COLO829 (cell line): ENCODE measurements at places on chromosomes 2 and 18.

- DNase-seq: no peak
Measured at GRCh38 chr2:173235947-173236803, 118.5 kb upstream of the CDCA7 start.

DNA sequence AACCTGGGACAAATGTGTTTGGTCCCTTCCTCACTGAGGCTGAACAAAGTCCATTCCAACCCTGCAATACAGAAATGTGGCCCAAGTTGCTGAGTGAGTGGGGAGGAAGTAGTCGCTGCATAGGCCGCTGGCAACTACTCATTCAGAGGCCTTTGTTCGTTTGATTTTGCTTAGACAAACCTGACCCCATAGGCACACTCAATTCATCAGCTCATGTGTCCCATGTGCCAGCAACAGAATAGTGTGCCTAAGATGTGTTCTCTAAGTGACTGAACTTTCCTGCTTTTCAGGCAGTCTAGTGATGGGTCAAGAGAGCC lies 23.0 kb downstream of the PTPN18 start:
- no peak for DNase-seq

GRCh38 chr2:71665168-71666093 lies 212.1 kb downstream of the DYSF start:
- no peak for DNase-seq

- DNase-seq: no peak
Measured at GRCh38 chr2:156346731-156347130, 14.2 kb upstream of the NR4A2 start.

- no peak for DNase-seq
Measured at GRCh38 chr2:69188182-69188900, 175.4 kb downstream of the ANTXR1 start.

DNA sequence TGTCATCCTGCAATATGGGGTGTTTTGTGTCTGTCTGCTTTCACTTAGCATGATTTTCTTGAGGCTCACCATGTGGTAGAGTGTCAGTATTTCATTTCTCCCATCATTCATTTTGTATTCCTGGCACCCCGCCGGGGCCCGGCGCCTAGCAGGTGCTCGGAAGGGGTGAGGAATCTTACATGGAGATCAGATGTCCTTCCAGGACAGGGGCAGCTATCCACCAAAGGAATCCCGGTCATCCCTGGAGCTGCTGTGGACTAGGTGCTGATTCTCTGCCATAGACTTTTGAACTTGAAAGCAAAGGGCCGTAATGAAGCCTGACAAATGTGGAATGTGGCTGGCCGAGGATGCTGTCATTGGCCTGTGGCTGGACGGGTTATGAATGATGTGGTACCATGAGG lies 2.4 kb downstream of the PRELID3A start:
- DNase-seq: no peak

DNA sequence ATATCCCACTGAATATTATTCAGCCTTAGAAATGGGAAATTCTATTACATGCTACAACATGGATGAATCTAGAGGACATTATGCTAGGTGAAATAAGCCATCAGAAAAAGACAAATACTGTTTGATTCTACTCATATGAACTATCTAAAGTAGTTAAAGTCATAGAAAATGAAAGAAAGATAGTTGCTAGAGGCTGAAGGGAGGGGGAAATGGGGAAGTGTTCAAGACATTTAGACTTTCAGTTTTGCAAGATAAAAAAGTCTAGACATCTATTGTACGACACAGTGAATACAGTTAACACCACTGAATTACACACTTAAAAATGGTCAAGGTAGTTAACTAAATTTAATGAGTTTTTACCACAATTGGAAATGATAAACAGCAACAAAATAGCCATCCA lies 835.9 kb upstream of the CHAC2 start:
- no peak for DNase-seq

DNA sequence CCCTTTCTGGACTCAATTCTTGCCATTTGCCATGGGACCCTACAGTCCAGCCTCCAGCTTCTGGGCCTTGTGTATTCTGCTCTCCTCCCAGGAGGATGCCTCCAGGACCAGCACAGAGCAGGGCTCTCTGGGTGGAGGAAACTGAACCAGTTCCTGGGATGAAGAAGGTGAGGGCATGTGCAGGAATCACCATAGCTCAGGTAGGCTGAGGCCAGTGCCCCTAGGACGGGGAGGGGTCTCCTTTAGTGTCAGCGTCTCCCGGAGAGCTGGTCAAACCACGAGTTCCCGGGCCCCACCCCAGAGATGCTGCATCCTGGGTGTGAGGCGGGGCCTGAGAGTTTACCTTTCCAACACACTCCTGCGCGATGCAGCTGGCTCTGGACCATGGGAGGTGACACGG lies 5.8 kb upstream of the PRELID3A start:
- no peak for DNase-seq

- DNase-seq: no peak
Measured at GRCh38 chr2:352696-353095, 64.8 kb upstream of the ALKAL2 start.

- DNase-seq: no peak
Measured at GRCh38 chr2:43539436-43539835, 56.4 kb downstream of the THADA start.

DNA sequence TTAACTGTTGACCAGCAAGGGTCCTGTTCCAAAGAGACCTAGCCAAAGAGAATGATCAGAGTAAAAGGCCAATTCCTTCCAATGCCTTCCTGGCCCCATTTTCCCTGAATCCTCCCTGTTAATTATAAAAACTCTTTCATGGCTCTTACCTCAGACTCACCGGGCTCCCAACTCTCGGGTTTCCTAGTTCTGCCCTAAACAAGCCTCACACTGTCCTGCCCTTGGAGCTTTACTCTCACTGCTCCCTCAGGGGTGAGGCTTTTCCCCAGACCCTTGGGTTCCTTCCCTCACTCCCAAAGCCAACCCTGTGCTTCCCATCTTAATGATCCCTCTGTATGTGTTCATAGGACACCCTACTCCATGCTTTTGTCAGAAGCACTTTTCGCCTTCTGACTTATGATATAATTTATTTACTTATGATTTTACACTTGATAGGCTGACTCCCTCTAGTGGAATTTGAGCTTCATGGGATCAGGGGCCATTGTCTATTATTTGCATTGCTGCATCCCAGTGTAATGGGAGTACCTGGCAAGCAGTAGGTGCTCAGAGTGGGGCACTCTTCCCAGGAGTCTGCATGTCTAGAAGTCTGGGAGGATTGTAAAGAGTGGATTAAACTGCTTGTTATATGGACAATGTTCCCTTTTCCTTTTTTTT lies 29.9 kb upstream of the ZNG1B start:
- DNase-seq: no peak

GRCh38 chr2:32272279-32272678 lies 5.4 kb upstream of the YIPF4 start:
- no peak for DNase-seq

DNA sequence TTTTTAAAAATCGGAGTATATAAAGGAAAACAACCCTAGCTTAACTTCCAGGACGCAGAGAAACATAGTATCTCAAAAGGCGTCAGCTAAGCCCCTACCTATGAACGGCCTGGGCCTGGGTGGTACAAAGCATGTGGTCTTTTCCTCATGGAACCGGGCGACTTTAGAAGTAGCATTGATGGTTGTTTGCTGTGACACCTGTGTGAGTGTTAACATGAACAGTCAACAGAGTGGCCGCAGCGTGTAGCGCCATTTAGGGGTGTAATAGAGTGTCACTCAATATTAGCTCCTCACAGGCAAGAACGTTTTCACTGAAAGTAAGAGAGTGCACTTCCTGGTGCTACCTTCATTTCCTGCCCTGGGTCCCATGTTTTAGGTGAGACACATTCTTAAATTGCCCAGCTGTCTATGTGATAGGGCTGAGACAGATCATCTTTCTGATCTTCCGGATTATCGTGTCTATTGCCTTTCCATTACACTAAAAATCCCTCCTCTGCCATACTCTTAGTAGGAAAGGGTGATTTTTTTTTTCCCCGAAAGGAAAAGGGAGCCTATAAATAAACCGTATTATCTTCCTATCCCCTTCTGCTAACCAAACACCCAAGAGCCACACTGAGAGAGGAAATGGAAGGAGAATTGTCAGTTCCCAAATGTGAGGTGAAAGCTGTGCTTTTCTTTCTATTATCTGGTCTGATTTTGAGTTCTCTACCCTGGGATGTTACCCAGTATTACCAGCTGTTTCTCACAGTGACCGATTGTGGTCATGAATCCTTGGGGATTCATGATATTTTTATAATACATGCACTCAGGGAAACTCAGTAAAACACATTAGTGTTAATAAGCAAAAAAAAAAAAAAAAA lies 1.3 kb downstream of the GORASP2 start:
- no peak for DNase-seq

DNA sequence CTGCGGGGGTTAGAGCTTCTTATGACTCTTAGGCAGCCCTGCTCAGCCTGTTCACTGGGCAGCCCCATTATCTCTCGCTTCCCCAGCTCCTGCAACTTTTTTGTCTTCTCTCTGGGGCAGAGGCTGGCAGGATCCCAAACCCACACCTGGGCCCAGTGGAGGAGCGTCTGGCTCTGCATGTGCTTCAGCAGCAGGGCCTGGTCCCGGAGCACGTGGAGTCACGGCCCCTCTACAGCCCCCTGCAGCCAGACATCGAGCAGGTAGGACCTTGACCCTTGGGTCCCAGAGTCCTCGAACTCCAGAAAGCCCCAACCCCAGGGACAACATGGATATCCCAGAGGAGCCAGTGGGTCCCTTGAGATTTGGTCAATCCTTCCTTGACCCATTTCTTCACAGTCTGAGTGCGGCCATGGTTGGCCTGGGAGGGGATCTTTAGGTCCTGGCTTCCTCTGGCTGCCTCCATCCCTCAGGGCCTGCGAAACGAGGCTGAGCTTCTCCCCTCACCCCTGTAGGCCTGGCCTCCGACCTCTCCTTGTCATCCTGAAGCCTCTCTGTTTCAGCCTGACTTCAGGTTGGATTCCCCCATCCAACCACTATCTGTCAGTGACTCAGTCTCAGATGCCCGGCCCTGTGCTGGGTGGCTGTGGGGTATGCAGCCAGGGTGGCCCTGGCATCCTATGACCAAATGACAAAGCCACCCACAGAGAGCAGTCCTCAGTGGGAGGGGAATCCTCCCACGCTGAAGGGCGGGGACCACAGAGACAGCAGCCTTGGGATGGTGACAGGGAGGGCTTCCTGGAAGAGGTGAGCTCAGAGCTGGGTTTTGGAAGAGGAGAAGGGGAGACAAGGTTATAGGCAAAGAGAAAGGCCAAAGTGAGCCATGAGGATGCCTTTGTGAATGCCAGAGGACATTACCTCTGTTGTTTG lies 214.2 kb downstream of the DYSF start:
- no peak for DNase-seq

- DNase-seq: no peak
Measured at GRCh38 chr2:69765096-69765380, 23.1 kb downstream of the ANXA4 start.

DNA sequence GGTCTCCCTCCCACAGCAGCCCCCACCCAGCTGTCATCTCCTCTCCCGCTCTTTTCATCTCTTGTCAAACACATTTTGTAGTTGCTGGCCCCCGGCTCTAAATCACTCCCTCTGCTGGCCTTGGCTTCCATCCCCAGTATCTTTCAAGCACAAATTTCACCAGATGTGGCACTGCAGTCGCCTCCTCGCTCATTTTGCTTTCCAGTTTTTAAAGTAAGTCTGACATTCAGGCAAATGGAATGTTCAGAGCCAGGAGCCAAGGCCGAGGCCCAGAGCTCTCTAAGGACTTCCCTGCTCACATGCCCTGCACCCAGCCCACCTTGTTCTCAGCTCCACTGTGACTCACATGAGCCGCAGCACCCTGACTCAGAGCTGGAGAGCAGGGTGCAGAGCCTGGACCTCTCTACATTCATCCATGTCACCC lies 158.4 kb downstream of the GALNT14 start:
- no peak for DNase-seq

- DNase-seq: no peak
Measured at GRCh38 chr2:39062320-39062719, 58.5 kb downstream of the SOS1 start.
